ENCODE measurements at places on chromosomes 3 and 15. TPM values are rescaled to one million over a fixed set of nuclear protein-coding genes. Genes with fewer than 3 reads are reported as not detected.

The PIGB gene
- total RNA-seq, result 8.5 TPM

- DNase-seq, result peak; percentile 64
These were observed 730 bp upstream of the ZNF710 start for GRCh38 chr15:90000186-90001001.

The CCRL2 gene
- total RNA-seq, result 4.7 TPM

GRCh38 chr3:8777978-8778267, 8.5 kb upstream of the OXTR start:
- no peak for DNase-seq

- no peak for DNase-seq
These were observed 54.3 kb downstream of the HMG20A start for GRCh38 chr15:77475001-77475400.

DNA sequence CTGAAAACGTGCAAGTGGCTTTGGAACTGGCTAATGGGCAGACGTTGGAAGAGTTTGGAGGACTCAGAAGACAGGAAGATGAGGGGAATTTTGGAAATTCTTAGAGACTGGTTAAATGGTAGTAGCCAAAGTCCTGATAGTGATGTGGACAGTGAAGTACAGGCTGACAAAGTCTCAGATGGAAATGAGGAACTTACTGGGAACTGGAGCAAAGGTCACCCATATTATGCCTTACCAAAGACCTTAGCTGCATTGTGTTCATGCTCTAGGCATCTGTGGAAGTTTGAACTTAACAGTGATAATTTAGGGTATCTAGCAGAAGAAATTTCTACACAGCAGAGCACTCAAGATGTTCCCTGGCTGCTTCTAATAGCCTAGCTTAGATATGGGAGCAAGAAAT, 28.6 kb upstream of the SERPINI2 start:
- no peak for DNase-seq

DNA sequence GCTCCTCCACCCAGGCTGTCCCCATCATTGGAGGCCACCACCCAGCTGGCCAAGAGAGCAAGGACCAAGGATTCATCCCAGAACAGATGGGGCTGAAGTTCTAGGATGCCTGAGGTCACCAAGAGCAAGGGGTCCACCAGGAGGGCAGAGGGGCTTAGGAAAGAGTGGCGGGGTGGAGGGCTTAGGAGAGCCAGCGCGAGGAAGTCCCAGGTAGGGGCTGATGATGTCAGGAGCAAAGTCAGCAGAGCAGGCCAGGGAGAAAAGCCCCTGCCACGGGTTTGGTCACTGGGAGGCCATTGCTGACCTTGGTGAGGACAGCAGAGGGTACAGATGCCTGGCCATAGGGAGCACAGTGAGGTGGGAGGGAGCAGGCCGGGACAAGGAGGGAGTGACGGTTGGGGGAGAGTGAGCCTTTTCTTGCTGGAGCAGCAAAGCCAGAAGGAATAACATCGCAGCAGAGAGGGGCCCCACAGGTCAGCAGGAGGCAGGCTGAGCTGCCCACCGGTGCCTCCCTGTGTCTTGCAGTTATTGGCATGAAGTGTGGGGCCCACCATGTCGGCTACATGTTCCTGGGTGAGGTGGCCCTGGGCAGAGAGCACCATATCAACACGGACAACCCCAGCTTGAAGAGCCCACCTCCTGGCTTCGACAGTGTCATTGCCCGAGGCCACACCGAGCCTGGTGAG, 5.2 kb downstream of the PARP3 start:
- no peak for DNase-seq

- DNase-seq, result no peak
These were observed 132.5 kb upstream of the THBS1 start for GRCh38 chr15:39448409-39448808.

The SLC30A4 gene
- 12.3 TPM for total RNA-seq

- DNase-seq, result peak; percentile 66
These were observed 37.8 kb downstream of the ZNF445 start for GRCh38 chr3:44439499-44440295.

DNA sequence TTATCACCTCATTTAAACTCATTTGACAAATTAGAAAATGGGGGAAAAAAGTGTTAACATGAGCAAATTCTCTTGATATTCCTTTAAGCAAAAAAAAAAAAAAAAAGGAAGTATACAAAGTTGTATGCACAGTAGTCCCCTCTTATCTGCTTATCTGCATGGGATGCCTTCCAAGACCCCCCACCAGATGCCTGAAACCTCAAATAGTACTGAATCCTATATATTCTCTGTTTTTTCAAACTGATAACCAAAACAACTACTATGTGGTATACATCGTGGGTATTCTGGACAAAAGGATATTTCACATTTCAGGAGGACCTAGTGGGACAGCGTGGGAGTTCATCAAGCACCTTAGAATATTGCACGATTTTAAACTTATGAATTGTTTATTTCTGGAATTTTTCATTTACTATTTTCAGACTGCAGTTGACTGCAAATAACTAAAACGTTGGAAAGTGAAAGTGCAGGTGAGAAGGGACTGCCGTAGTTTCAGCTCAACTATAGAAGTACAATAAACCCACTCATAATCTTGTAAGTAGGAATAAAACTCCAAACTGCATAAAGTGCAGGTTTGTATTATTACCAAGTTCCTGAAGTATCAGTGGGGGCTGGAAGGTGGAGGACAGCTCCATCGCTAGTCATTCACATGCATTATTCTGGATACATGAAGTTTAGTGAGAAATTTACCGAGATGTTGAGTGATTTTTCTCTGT, 43.6 kb upstream of the PLCL2 start:
- DNase-seq, result no peak

- no peak for DNase-seq
These were observed 29.4 kb downstream of the TP53BP1 start for GRCh38 chr15:43463507-43463906.

DNA sequence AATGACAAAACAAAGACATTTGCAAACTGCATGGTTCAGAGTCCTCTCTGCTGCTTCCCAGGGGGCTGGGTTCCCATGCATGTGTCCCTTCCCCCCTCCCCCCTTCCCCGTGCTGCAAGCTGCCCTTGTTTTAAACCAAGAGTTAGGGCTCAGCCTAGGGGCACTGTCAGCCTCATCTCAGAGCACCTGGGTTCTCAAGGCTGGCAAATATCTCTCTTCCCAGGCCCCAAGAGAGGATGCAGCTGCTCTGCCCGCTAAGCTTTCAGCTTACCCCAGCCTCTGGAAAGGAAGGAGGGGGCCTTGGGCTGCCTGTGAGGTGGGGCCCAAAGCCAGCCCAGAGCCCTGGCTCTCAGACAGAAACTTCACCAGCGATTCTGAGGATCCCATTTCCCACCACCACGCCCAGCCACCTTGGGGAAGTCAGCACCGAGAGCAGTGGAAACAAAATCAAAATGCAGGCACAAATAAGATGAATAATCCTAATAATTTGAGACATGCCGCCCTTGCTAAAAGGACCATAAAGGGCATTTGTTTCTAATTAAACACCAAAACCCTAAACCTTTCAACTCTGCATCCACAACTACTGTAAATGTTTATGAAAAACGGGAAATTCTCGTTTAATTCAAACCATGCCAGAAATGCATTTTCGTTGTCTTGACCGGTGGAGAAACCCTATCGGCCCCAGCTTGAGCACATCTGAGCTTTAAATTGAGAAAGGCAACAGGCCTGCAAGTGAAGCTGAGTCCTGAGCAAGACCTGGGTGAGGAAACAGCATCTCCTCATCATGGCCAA, 67.7 kb upstream of the WNT5A start:
- DNase-seq, result no peak

- no peak for DNase-seq
These were observed 25.3 kb downstream of the FBLN2 start for GRCh38 chr3:13574083-13574797.

The OXSM gene
- 6.8 TPM for total RNA-seq

DNA sequence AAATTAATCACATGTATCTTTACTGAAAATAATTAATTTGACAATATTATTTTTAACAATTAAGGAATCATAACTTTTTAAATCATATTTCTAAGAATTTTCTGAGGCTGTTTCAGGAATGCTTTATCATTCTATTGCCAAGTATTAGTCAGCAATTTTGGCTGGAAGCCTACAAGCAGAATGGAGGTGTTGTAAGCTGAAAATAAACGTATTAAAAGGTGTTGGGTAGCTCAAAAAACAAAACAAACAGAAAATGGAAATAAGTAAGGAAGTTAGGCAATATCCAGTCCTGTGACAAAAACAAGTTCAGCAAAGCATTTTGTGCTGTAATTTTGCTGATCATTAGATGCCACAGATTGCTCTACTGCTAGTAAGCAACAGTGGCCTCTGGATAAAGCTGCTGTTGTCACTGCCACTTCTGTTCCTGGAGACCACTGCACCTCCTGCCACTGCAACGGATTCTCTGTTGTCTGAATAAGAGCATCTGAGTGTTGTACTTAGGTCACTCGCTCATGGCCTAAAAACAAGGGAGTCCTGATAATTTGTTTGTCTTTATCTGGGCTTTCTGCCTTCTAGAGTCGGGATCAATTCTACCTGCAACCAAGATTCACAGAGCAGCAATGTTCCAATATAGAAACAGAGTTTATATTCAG, 63.5 kb upstream of the SLITRK3 start:
- no peak for DNase-seq

- no peak for DNase-seq
These were observed 32.9 kb downstream of the AMOTL2 start for GRCh38 chr3:134341389-134341788.

The GOLGA8S gene
- total RNA-seq, result 1.5 TPM

DNA sequence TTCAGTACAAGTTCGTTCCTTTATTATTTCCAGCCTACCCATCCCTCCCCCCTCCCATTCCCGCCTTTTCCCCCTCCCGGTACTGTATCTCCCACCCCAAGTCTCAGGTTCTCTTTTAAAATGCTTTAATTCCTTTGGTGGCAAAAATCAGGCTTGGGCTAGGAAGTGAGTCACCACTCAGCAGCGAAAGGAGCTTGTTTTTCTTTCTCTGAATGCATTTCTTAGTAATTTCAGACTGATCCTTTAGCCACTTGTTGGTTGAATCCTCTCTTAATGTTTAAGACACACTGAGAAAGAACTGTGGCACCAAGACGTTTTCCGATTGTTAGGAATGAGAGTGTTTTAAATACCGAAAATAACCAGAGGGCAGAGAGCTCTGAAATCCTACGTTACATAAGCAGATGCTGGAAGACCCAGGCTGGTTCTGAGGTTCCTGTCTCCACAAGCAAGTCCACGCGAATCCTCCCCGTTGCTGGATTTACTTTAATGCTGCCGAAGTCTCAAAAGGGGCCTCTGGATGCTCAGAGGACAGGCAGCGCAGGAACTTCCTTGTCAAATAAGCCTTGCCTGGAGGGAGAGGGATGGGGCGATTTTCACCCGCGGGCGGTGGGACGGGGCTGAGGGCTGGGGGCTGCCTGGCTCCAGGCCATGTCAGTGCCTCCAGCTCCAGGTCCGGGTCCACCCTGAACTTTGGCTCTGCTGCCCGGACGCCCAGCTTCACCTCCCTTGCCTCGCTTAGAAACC, 854 bp upstream of the COL8A1 start:
- peak; percentile 67 for DNase-seq

GRCh38 chr3:174169736-174170135, 689.4 kb upstream of the NAALADL2 start:
- DNase-seq, result no peak

GRCh38 chr3:143471705-143472104, 352.1 kb downstream of the CHST2 start:
- DNase-seq, result no peak

- DNase-seq, result no peak
These were observed 106.0 kb upstream of the LRIG1 start for GRCh38 chr3:66606868-66607267.

DNA sequence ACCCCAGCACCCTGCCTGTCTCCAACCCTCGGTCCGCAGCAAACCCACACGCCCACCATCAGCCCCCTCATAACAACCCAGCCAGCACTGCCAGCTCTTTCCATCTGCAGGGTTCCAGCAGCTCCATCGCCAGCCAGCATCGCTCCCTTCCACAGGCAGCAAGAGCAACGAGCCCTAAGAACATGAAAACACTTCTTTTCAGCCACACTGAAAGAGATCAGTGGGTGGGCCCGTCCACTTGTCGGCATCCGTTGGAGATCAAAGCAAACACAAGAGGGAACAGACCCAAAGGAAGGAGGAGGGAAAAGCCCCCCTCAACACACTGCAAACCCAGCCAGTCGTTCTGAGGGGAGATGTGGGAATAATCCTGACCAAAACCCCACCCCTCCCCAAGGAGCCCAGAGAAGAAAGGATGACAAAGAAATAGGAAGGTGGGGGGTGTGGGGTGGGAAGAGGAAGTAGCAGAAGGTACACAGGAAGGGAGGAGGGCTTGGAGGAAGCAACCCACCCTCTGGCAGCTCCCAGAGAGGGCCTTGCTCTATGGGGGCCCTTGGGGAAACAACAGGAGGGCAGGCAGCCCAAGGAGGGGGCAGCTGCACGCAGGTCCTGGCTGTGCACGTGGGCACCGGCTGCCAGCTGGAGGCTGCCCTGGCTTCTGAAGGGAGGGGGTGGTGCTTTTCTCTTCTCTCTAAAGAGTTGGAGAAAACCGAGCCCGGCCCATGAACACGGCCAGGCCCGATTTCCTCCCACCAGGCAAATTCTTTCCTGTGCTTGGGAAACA, 473.6 kb upstream of the PROK2 start:
- no peak for DNase-seq

DNA sequence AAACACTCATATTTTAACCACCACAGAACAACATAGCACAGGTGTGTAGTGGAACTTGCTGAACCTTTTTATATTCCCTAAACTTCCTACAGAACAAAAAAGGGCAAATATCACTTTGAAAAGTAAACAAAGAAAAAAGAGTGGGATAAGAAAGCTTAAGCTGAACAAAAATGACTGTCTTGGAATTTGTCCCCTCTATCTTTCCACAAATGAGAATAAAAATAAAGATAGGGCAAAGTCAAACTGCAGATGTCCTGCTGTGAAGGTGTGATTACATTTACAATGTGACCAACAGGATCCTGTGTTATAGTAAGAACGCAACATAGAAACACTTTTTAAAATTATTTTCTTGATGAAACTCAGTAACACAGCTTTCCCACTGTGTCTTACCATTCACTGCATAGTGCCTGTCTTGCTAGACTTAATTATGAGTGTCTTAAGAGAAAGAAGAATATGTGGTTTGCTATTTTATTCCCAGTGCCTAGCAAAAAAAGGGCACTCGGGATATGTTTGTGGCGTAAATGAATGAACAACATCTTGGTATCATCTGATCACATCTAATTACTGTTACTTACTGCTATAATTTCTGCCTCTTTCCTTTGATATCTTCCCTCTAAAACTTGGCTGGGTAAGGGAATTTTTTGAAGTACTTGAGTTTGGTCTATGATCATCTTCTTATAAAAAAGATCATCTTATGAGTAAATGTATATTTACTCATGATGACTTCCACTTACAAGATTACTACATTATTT, 67.5 kb downstream of the DENND4A start:
- no peak for DNase-seq

GRCh38 chr15:79474252-79474651, 42.1 kb downstream of the MINAR1 start:
- no peak for DNase-seq

The CELF6 gene
- total RNA-seq, result 3.3 TPM

The C3orf22 gene
- not detected for total RNA-seq

The STARD9 gene
- total RNA-seq, result 77.3 TPM

GRCh38 chr3:112508261-112508660, 9.0 kb upstream of the BTLA start:
- no peak for DNase-seq

- no peak for DNase-seq
These were observed 54.6 kb downstream of the ARHGEF3 start for GRCh38 chr3:56747150-56747549.

- DNase-seq, result no peak
These were observed 73.0 kb upstream of the FRMD4B start for GRCh38 chr3:69458803-69459365.

- no peak for DNase-seq
These were observed 109.6 kb upstream of the TMCO5A start for GRCh38 chr15:37824717-37825382.

The COL6A5 gene
- total RNA-seq, result not detected

The B3GNT5 gene
- total RNA-seq, result 30.3 TPM

Measured in sciatic nerve (tissue), 2 donors.